Hepatic stellate cell (primary cell): ENCODE measurements at places on chromosomes 1 and 21.

DNA sequence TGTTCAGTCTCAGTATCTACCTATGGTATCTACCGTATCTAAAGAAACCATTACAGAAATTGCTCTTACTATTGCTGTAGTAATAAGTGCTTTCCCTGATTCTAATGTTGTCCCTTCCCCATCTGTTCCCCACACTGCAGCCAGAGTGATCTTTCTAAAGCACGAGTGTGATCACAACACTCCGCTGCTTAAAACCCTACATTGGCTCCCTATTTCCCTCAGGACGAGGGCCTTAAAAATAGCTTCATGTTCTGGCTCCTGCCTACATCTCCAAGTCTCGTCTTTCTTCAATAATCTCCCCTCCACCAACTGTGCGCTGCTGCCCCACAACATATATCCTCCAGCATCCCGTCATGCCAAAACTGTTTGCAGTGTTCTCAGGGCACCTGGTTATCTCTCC is 150.6 kb downstream of the SDCCAG8 start:
- no peak for DNase-seq

GRCh38 chr1:172149346-172149745 is 271.1 kb upstream of the C1orf105 start:
- no peak for DNase-seq

DNA sequence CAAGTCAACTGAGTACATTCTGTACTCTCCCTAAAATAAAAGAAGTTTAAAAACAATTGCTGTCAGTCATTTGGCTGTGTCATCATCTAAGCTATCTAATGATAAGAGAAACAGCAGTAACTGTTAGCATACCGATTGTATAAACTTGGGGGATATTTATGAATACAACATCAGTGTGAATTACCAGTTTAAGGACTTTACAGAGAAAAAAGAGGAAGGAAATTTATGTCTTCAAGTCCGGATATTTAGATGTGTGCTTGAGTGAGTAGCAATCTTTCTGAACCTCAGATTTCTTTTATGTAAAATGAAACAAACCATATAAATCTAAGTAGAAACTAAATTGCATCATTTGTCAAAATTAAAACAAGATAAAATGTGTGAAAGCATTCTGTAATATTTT is 1557.0 kb downstream of the MRPL39 start:
- DNase-seq = no peak

DNA sequence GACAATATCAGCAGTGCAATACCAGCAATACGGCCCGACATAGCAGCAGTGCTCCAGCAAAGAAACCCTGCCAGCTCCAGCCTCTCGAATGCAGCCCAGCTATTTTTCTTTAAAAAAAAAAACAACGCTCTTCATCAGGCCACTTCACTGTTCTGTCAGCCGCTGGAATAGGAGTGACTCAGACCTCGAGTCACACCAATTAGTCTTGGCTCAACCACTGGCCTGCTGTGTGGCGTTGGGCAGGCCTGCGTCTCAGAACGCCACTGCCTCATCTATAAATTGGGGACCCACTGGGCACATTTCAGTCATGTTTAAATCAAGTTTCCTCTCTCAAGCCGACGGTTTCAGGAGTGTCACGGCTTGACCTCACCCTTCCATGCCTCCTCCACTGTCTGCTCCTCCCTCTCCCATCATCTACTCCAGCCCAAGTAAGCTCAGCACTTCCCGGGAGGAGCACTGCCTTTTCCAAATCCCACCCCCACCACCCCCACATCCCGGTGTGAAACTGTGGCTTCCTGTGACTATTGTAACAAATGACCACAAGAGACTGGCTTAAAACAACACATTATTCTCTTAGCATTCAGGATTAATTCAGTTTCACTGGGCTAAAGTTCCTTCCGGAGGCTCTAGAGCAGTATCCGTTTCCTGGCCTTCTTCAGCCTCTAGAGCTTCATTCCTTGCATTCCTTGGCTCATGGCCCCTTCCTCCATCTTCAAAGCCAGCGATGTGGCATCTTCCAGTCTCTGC is 71.9 kb upstream of the EFHD2 start:
- DNase-seq = peak; percentile 88

- DNase-seq = no peak
Measured at GRCh38 chr1:223639331-223639749, 26.2 kb downstream of the CAPN8 start.

DNA sequence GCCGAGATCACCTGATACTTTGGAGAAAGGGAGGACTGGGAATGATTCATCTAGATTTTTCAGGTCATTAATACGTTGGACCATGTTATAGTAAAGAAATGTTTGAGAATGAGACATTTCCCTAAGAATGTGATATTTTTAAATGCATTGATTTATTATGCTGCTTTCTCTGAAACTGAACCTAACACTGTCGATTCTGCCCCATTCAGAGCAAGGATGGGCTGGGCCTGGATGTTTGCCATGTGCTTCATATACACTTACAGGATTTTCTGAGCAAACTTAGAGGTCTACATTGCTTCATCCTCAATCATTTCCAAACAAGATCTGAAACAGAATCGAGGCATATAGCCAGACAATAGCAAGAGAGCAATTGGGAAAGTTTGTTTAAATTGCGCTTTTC is 183.3 kb downstream of the CRB1 start:
- DNase-seq = no peak

DNA sequence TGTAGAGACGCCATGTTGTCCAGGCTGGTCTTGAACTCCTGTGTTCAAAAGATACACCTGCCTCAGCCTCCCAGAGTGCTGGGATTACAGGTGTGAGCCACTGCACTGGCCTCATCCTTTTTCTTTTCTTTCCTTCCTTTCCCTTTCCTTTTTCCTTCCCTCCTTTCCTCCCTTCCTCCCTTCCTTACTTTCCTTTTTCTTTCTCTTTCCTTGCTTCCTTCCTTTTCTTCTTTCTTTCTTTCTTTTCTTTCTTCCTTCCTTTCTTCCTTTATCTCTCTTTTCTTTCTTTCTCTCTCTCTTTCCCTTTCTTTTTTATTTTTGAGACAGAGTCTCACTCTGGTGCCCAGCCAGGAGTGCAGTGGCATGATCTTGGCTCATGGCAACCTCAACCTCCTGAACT is 5.8 kb downstream of the FAM229A start:
- DNase-seq = no peak

DNA sequence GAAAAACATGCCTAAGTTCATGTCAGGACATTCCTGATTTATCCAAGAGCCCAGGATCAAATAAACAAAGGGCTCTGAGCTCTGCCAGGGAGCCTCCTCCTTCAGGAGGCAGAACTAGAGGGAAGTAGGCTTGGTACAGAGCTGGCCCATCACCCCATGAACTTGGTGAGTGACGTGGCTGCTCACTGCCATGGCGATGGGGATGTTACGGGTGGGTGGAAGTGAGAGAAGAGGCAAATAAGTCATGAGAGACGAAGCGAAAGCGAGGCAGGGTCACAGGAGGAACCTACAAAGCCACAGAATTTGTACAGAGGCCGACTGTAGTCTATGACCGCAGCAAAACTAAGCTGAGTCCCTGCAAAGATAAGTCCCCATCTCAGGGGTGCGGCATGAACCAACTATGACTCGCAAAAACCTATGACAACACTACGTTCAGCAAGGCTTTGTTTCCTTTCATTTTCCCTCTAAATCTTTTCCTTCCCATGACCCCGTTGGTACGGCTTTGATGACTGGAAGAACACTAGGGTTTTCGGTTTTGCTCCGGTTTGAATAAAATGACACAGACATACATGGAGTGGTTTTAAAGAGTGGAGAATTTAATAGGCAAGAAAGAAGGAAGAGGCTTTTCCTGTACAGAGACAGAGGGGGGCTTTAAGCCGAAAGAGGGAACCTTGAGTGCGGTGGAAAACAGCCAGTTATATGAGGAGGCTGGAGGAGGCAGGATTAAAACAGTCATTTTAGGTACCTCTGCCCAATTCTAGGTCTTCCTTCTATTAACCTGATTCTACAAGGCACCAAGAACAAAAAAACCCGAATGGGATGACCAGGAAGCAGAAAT is 74.1 kb downstream of the CD46 start:
- peak; percentile 84 for DNase-seq

DNA sequence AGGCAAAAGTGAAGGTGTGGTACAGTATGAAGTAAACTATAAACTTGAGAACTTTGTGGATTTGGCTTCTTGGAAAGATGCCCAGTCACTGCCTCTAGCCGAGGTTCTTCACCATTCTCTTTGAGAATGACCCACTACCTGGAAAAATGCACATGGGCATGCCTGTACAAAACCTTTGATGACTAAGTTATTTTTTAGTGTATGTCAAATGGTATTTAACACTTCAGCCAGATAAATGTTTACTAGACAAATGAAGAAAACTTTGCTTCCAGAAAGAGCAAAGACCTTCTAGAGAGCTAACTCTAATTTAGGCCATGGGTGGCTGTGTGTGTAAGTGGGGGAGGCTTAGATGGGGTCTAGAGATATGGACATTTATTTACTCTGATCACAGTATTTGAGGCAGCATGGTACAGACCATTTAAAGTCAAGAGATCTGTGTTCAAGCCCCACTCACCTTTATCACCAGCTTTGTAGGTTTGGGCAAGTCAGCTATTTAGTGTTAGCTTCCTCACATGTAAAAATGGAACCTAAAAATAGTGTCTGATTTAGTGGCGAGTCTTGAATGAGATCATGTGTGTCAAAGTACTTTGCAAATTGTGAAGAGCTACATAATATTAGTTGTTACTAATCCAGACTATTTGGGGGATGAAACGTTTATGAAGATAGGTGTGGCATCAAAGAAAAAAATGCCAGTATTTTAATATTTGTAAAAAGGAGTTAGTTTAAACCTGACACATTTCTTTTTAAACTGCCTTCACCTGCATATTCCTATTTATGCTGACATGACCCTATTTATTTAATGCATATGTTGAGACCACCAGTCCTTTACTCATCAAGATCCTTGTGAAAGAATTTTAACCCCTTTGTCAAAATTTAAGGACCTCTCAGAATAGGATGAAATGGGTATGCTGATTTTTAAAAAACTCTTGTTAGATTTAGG is 20.2 kb downstream of the NFYC start:
- DNase-seq = no peak

GRCh38 chr1:214718724-214719123 is 115.7 kb downstream of the CENPF start:
- DNase-seq = no peak

- DNase-seq = no peak
Measured at GRCh38 chr1:154996966-154997701, 3.7 kb downstream of the LENEP start.
